ENCODE measurements at places on chromosomes 5 and 9. TPM values are rescaled to one million over a fixed set of nuclear protein-coding genes. Genes with fewer than 3 reads are reported as not detected.

The GPR151 gene
- total RNA-seq: not detected

The ESM1 gene
- total RNA-seq: 2.9 TPM

The OR13C3 gene
- not detected for total RNA-seq

The WNT8A gene
- not detected for total RNA-seq

The DBH gene
- total RNA-seq: not detected

The GLRX gene
- 59.0 TPM for total RNA-seq

The WWC1 gene
- 1.4 TPM for total RNA-seq

The MRPS27 gene
- total RNA-seq: 98.1 TPM

The LCN15 gene
- total RNA-seq: not detected

The FBN2 gene
- 33.0 TPM for total RNA-seq

The RNF183 gene
- not detected for total RNA-seq

The MEGF10 gene
- total RNA-seq: 3.2 TPM

The OLFM1 gene
- under 0.01 TPM for total RNA-seq

The FOXD4 gene
- total RNA-seq: 0.29 TPM

The SPINK5 gene
- not detected for total RNA-seq

The FOXD4L6 gene
- under 0.01 TPM for total RNA-seq

The SLC25A2 gene
- 0.59 TPM for total RNA-seq

The ADRB2 gene
- 0.29 TPM for total RNA-seq

The IL9 gene
- not detected for total RNA-seq
